ENCODE measurements at places on chromosomes 1 and 21.

GRCh38 chr21:44405091-44405947, 50.0 kb upstream of the LRRC3 start:
- DNase-seq, result no peak

- no peak for DNase-seq
Measured at GRCh38 chr1:169138866-169139670, 32.6 kb downstream of the ATP1B1 start.

DNA sequence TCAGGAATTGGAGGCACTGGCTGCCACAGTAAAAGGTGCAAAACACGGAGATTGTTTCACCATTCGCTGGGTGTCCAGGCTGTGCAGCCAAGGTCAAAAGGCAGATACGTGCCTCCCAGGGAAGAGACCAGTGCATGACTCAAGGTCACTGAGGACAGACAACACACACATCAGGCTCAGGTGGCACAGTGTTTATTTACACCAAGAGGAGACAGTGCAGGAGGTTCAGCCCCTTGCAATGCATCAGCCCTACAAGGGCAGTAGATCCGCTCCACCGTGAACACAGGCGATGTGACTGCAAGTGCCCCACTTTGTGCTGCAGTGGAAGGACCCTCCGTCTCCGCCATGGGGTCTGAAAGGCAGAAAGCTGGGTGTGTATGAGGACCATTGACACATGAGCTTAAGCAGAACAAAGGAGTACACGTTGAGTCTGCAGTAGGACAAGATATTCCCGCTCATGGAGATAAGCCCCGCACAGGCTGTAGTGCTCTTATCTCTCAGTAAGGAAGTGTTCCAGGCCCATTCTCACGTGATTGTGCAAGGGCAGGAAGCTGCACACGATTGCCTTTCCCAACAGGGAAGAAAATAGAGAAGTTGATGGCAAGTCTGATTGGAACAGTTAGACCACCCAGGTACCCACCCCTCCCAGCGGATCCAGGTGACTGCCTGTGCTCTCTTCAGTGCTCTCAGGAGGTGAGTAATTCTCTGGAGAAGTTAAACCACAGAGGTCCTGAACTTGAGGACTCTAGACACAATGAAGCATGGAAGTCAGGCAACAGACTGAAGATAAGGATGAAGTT, 37.5 kb upstream of the QSOX1 start:
- peak; percentile 24 for DNase-seq

DNA sequence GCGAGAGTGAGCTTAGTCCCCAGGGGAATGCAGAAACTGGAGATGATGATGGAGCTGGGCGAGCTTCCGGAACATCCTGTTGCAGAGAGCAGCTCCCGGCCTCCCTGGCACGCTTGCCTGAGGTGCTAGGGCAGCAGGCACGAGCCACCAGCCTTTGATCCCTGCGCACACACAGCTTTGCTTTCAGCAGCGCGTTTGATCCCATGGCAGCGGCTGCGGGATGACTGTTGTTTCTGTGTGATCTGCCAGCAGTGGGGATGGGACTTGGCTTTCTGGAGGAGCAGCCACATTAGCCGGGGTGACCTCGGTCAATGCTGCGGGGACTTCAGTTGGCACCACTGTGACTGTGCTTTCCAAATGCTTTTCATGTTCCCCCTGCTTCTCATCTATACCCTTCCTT, 193.2 kb downstream of the KAZN start:
- DNase-seq, result no peak

DNA sequence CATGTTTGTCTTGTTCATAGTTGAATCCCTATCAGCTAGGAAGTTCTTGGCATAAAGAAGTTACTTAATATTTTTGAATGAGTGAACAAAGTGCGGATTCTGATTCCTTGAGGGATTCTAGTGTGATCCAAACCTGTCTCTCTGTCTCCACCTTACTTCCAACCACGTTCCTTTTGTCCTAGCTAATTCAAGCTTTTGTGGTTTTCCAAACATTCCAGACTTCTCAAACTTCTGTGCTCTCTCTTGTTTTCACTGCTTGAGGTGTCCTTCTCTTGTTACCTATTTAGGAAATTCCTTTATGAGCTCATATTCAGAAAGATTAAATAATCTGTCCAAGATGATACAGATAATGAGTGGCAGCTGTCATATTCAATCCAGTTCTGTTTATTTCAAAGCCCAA, 353.2 kb downstream of the PTBP2 start:
- DNase-seq, result no peak

- no peak for DNase-seq
Measured at GRCh38 chr1:118862755-118863154, 125.4 kb downstream of the TBX15 start.

DNA sequence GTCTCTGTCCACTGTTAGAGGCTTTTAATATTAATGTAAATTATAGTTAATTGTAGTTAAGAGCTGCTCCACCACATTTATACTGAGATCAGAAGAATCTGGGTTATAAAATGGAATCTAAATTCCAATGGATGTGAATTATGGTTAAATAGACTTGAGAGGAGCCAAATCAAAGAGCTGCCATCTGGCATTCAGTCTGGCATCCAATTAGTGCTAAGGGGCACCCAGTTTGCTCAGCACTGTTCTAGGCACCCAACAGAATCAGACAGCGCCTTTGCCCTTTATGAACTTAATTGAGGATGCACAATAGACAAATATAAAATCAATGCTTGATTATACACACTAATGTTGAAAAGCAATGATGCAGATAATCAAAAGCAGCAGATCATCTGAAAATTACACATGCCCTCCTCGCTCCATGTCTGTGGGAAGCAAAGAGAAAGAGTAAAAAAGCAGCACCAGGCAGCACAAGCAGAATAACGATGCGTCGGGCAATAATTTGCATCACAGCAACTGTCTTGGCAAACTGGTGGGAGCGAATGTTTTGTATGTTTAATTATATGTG, 310.1 kb downstream of the BRINP2 start:
- DNase-seq, result no peak

DNA sequence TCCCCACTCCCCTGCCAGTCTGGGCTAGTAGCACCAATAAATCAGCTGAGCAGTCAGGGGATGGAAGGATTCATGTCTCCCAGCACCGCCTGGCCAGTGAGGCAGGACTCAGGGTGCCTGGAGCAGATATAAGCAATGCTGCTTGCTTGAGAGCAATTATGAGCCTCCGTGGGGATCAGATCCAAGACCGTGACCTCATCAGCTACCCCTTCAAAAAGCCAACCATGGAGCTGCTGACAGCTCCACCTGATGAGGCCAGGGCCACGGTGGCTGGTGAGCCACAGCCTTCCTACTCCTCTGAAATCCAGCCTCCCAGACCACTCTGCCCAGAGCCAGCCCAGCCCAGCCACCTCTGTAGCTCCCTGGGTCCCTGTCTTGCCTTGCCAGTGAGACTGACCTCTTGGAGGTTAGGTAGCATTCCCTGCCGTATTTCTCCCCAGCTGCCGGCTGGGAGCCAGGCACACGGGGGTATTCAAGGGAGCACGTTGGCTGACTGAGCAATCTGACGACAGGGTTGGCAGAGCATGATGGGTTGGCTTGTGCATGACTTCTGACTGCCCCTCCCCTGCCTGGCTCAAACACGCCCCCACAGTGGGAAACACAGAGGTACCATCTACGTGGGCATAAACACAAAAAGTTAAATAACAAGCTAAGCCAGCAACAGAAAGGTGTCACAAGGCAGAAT, 28.4 kb downstream of the SYT2 start:
- no peak for DNase-seq

GRCh38 chr21:45155910-45156309, 81.5 kb downstream of the ADARB1 start:
- no peak for DNase-seq

- DNase-seq, result no peak
Measured at GRCh38 chr1:5927506-5928370, 64.5 kb downstream of the NPHP4 start.

DNA sequence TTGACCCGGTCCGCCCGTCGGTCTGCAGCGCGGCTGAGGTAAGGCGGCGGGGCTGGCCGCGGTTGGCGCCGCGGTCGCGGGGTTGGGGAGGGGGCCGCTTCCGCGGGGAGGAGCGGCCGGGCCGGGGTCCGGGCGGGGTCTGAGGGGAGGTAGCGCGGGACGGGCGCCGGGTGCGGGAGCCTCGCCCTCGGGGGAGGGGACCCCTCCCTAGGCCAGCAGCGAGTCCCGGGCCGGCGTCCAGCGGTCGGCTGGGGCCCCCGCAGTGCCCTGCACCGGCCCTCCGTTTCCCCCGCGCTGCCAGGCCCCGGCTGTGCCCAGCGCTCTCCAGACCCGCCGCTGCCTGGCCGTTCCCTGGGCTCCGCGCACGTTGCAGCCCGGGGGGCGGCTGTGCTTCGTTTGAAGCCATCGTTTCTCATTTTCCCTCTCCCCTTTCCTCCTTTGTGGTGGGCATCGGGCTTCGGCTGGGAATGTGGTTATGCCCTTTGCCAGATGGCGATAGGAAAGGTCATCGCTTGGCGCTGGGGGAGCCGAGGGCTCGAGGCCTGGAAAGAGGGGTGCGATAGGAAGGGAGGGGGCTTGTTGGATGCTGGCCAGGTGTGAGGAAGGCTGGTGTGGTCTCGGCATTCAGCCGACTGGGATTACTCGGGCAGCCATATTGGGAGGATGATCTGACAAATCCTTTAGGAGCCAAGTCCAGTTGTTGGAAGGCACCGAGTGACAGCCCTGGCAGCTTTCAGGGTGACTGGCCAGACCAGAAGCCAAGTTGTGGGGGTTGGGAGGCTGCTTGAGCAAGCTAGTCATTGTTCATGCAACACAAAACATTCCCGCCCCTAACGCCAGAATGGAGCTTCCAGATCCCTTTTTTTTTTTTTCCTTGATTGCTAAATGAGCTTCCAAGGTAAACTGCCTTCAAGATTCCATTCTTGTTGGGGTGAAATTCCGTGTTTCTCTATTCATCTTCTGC, 753 bp downstream of the KIF1B start:
- DNase-seq, result peak; percentile 76

GRCh38 chr1:24100945-24101737, 10.8 kb downstream of the MYOM3 start:
- no peak for DNase-seq

GRCh38 chr1:230173187-230173975, 106.3 kb downstream of the GALNT2 start:
- DNase-seq, result no peak

DNA sequence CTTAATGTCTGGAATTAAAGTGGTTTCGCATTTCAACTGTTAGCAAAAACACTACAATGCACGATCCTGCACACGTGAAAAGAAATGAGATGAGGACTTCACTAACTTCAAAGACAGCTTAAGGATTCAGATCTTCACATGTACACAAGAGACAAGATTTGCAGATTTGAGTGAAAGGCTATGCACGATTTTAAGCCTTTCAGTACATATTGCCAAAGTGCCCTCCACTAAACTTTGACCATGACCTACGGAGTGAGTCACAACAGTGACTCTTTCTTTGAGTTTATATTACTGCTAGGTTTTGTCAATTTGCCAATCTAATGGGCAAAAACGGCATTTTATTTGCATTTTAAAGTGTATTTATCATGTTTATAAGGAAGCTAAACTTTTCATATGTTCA, 41.2 kb upstream of the CR1L start:
- peak; percentile 39 for DNase-seq

DNA sequence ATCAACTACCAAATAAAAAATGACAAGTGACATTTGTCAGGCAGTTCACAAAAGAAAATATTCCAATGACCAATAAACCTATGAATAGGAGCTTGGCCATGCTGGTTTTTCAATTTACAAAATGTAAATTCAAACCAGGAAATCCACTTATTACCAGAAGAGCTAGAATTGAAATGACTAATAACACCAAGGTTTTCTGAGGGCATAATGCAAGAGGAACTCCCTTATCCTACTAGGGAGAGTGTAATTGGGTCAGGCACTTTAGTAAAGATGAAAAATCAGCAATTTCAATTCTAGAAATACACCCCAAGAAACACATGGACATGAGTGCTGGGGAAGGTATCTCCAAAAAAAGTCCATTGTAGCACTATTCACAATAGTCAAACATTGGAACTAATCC, 16.7 kb upstream of the TIAM1 start:
- no peak for DNase-seq

GRCh38 chr1:20949871-20950590, 162.9 kb upstream of the HP1BP3 start:
- DNase-seq, result no peak

DNA sequence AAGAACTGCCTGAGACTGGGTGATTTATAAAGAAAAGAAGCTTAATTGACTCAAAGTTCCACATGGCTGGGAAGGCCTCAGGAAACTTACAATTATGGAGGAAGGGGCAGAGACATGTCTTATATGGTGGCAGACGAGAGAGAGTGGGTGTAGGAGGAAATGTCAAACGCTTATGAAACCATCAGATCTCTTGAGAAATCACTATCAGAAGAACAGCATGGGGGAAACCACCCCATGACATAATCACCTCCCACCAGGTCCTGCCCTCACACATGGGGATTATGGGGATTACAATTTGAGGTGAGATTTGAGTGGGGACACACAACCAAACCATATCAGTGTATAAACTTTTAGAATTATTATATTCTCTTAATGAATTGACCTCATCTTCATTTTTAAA, 335.9 kb upstream of the DPYD start:
- DNase-seq, result no peak

- DNase-seq, result no peak
Measured at GRCh38 chr21:29224006-29224405, 74.7 kb upstream of the BACH1 start.

DNA sequence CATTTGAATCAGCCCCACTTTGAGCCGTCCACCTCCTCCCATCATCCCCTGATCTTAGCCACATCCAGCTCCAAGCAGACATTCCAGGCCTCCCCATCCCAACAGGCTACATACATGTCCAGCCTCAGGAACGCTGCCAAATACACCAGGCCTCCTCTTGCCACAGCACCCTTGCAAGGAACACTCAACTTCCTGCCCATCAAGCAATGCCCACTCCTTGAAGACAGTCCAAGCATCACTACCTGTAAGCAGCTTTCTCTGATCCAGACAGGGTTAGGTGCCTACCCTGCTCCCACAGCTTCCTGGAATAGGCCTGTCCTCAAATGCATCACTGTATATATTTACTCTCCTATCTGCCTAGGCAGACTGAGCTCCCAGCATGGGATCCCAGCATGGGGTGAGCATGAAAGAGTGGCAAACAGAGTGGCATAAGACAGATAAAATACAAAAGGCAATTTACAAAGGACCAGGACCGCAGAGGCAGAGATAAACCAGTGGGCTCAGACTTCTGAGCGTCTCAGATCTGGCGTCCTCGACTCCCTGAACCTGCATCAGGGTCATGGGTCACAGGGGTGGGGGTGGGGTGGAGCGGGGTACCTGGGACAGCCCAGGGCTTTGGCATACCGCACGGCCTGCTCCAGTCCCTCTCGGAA, 816 bp downstream of the HYI start:
- DNase-seq, result peak; percentile 59

Measured in choroid plexus epithelial cell (primary cell).